ENCODE measurements at places on chromosomes 6 and 20. TPM values are rescaled to one million over a fixed set of nuclear protein-coding genes. Genes with fewer than 3 reads are reported as not detected.

Gene TBX18
- 10.3 TPM for polyA plus RNA-seq

Gene TDRD6
- 1.3 TPM for polyA plus RNA-seq

Gene ATAT1
- 36.6 TPM for polyA plus RNA-seq

Gene SYTL3
- polyA plus RNA-seq = 3.8 TPM

Gene PSORS1C1
- polyA plus RNA-seq = not detected

Gene PPP1R3G
- polyA plus RNA-seq = 2.3 TPM

Gene KCNK16
- polyA plus RNA-seq = not detected
